ENCODE measurements at places on chromosomes 1 and 21.

DNA sequence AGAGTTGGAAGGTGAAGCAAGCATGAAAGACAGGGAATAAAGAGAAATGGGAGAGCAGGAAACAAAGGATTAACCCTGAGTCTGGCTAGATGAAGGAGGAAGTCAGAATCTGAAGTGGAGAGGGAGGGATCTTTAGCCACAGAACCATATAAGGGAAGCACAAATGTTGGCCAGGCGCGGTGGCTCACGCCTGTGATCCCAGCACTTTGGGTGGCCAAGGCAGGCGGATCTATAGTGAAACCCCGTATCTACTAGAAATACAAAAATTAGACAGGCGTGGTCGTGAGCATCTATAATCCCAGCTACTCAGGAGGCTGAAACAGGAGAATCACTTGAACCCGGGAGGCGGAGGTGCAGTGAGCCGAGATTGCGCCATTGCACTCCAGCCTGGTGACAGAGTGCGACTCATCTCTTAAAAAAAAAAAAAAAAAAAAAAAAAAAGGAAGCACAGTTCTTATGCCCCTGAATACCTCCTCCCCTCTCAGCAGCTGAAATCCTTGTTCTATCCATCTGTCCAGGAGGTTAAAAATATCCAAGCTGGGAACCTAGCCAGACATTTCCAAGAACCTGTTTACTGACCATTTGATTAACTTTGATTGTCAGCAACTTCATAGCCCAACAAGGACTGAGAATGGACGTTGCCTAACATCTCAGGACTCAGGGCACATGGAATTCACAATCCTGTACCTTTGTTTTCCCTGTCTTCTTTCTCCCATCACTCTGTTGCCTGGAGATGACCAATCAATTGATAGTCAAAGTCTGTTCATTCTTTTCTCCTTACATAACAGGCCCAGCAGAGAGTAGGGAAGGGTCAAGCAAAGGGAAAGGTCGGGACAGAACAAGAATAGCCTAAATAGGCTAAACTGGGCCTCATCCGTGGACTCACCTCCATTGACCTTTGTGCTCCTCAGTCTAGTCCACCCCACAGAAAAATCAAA lies 10.6 kb downstream of the TXNIP start:
- no peak for DNase-seq

DNA sequence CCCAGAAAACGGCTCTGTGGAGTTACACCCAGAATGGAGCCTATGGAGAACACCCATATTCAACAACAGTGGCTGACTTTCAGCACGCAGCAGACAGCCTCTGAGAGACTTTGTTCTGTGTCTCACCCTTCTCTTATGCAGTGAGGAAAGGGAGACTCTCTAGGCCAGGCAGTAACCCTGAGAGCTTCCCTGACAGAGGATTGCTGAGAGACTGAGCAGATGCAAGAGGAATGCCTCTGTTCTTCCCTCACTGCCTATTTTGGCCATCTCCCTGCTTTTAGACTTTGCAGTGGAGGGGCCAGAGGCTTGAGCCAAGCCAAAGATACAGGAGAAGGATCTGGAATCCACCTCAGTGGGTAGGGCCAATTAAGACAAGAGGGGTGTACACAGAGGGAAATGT lies 41.8 kb upstream of the SLC16A1 start:
- DNase-seq = no peak

DNA sequence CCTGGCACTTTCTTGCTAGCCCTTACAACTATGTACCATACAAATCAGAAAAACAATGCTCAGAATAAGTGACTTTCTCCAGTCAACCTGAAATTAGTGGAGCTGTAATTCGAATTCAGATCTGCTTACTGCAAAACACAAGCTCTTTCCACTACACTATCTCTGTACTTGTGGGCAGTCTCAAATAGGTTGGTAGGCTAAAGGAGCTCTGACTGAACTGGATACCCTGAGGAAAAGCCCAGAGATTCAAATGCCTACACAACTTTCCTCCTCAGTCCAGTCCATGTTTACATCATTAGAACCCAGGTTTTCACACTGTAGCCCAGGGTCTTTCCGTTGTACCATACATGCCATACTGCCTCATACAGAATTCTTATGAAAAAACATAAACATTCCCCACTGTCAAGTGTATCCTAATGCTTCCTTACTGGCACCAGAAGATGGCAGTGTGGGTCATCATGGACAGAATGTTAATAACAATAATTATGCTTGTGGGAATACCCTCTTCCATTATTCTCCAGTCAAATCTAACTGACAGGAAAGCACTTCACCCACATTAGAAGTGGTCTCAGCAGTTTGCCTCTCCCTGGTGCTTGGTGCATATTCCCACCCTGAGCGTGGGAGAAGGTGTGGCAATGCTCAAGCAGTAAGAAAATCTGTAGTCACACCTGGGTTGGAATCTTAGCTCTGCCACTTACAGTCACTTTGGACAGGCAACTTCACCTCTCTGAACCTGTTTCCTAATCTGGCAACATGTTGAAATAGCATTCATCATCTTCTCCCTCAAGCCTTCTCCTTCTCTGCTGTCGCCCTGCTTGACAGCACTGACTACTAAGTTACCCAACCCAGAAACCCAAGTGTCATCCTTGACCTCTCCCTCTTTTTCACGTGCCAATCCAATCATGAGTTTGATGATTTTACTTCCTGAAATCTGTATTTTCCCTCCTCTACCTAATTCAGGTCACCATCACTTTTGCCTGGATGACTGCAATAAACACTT lies 14.4 kb upstream of the ZFYVE9 start:
- no peak for DNase-seq

DNA sequence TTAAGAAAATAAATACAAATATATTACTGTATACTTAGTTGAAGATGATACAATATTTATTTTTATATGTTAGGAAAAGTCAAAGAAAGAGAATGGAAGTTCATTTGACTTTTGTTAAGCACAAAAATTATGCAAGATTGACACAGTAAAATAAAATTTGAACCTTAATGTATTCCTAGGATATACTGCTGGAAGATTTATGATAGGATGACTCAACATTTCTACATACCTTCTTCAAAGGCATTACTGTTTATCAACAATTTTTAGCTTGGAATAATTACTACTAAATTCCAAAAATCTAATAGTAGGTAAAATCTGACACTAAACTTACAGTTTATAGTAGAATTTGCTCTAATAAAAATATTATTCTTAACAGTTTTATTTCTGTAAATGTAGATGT lies 257.3 kb upstream of the ADAMTS5 start:
- no peak for DNase-seq

GRCh38 chr1:205532026-205532898 lies 27.8 kb downstream of the CDK18 start:
- DNase-seq = no peak

DNA sequence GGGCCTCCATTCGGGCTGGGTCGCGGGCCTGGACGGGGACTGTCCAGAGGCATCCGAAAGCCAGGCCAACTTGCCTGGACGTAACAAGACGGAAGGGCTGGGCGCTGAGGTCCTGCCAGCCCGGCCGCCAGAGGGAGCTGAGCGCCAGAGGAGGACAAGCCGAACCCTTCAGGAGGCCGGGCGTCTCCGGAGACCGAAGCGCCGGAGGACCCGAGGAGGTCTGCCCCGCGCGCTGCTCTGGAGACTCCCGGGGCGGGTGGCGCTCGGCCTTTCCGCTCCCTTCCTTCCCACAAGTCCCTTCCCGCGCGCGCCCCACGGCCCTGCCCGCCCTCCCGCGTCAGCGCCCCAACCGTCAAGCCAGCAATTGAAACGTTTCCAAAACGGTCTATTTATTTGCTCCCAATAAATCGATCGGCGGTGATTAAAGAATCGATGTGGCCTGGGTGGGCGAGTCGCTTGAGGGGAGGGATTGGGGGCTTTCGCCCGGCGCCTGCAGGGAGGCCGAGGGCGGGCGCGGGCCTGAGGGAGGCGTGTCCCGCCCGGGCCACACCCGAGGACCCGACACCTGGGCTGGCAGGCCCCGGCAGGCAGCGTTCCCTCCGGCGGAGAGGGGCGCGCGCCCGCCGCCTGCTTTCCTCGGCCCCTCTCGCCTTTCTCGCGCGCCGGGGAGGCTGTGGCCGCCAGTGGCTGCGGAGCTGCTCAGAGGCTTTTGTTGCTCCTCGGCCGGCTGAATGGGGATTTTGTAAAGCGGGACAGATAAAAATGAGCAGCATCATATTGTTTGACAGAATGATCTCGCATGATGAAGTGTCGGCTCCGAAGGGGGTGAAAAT lies 5.2 kb upstream of the FOXD3 start:
- no peak for DNase-seq

GRCh38 chr21:44881198-44881872 lies 7.8 kb upstream of the PTTG1IP start:
- DNase-seq = no peak

DNA sequence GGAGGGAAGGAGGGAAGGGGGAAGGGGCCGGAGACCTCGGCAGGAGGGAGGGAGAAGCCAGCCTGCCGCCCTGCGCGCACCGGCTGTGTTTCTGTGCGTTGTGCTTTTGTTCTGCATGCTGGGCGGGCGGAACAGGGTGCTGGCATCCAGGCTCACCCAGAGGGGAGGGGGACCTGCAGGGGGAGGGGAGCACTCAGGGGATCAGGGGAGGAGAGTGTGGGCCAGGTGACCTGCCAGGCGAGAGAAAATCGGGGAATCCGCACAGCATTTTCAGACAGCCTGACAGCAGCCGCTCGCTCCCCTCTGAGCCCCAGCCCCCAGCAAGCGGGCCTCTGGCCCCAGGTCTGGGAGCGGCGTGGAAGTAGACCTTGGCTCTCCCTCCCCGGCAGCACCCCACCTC lies 54.7 kb downstream of the RIPK4 start:
- no peak for DNase-seq

- no peak for DNase-seq
These were observed 11.7 kb downstream of the SYDE2 start for GRCh38 chr1:85189120-85189519.

DNA sequence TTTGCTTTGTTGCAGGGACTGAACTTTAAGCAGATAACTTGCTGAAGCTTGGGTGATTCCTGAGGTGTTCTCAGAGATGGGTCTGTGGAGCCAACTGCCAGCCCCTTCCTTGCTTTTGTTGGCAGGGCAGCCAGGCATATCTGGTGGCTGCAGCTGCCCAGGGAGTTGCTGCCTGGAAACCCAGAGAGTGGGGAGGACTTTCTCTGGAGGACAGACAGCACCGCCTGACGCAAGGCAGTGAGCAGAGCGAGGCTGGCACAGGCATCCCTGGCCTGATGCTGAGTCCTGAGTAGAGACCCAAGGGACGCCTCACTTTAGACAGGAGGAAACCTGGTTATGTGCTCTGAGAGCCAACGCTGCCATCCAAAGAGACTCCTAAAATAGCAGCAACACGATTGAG lies 9.8 kb upstream of the OLFML2B start:
- no peak for DNase-seq

GRCh38 chr21:37153196-37153934 lies 80.3 kb downstream of the TTC3 start:
- no peak for DNase-seq

- no peak for DNase-seq
These were observed 17.6 kb downstream of the SLC2A1 start for GRCh38 chr1:42940851-42941639.

DNA sequence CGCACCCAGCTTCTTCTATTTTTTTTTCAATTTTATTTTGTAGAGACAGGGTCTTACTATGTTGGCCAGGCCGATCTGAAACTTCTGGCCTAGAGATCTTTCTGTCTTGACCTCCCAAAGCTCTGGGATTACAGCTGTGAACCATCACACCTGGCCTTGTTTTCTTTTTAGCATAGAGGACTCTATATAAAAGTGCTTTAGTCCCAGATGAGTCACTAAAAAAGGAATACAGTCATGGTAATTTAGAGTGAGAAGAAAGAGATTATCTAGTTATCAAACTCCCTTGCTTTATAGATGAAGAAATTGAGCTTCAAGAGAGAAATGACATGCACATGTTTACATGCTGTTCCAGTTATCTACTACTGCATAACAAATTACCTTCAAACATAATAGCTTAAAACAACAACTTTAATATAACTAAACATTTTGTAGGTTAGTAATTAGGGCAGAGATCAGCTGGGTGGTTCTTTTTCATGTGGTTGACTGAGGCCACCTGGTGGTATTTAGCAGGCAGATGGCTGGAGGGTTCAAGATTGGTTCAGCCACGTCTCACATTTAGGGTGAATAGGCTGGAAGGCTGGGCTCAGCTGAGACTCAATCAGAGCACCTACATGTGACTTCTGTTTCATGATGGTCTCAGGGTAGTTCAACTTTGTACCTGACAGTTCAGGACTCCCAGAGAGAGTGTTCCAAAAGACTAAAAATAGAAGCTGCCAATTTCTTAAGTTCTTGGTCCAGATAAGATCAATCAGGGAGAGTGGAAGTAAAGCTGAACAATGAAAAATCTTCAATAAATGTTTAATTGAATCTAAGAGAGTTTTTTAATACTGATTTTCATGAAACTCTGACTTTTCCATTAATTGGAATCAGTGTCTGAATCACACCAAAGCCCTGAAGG lies 16.9 kb upstream of the MTF2 start:
- no peak for DNase-seq

Data from activated gamma-delta T cell (primary cell).